ENCODE measurements at places on chromosomes 12 and 14.

DNA sequence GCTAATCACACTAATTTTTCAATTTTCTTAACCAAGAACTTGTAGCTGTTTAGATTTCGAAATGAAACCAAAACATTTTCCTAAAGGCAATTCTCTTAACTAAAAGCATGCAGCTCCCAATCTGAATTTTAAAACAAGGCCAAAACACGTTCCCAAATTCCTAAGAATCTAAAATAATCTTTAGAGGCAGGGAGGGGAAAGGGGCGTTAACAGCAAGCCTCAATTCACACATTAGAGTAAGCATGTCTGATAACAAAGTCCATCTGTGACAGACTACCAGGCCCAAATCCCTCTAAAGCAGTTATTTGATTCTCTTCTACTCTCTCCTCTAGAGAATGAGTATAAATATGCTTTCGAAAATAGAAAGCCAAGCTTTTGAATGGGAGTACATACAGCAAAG is 754 bp downstream of the ATG14 start:
- no peak for DNase-seq

DNA sequence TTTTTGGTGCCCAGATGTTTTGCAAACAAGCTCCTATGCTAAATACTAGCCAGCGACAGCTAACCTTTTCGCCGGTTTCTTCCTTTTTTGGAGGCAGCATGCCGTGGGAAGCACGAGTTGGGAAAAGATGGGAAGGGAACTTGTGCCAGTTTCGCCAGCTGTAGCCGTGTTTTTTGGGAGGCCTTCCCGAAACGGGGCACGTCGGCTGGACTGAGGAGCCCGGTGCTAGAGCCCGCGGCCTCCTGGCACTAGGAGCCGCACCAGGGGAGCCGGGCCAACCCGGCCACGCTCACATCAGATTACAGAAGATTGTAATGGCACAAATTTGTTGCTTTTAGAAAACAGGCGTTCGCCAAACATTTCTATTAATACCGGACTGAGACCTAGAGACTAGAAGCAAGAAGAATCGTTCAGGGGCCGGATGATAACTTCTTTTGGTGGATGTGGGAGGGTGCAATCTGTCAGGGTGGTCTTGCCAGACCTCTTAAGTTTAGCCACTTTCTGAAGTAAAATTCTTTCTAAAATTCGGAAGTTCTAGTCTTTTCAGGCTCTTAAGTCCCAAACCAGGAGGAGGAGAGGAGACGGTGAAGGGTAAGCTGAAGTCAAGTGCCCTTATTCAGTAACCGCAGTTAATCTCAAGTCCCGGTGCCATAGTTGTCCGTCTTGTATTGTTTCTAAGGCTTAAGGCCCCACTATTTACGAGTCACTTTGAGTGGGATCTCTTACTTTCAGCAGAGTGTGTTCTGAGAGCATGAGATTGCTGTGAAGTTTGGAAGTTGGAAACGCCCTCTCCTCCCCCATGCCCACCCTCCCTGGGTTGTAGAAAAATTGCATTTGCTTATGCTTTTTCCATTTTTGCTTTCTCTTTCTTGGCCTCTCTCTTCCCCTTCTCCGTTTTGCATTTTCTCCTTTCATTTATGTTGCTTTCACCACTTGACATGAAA is 1.3 kb downstream of the RASSF3 start:
- DNase-seq: peak; percentile 46

DNA sequence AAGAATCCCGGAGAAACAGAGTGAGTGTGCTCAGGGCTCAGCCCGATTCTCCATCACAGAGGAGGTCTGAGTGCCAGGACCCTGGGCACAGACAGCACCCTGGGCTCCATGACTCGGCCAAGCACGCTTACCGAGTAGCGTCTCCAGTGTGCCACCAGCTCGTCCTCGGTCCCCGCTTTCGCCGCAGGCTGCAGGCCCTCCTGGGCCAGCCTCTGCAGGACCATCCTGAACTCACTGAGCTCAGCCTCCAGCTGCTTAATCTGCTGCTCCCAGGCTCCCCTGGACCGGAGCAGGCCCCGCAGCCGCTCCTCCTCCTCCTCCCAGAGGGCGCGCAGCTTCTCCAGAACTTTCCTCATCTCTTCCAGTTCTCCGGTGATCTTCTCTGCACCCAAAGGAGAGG is 61.2 kb downstream of the SYNE3 start:
- no peak for DNase-seq

GRCh38 chr14:102939820-102940561 is 17.5 kb downstream of the AMN start:
- no peak for DNase-seq

GRCh38 chr14:32407130-32407529 is 78.0 kb downstream of the AKAP6 start:
- no peak for DNase-seq

- DNase-seq: no peak
These were observed 692.3 kb downstream of the C12orf50 start for GRCh38 chr12:87336814-87337336.

DNA sequence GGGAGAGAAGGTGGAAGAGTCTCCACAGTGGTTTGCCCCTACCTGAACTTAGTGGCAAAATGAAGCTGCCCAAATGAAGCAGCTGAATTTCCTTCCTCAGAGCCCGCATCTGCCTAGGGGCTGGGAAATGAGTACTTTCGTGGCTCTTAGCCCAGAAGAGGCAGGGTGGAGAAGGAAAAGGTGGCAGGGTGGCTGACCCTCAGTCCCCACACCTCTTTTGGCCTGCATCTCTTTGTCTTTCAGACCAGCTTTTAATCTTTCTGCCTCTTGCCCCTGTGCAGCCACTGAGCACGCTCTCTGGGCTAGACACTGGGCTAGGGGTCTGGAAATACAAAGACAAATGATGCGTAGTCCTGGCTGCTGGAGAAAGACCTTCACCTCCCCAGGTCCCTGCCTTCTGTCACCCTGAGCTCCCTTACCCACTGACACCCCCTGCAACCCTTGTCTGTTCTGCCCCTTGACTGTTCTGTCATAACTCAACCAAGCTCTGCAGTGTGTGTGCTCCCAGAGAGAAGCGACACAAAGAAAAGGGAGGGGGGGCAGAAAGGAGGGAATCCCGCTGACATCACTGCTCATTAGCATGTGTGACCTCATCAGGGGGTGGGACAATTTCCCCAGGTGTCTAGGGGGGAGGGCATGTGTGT is 371 bp upstream of the REM2 start:
- DNase-seq: no peak

DNA sequence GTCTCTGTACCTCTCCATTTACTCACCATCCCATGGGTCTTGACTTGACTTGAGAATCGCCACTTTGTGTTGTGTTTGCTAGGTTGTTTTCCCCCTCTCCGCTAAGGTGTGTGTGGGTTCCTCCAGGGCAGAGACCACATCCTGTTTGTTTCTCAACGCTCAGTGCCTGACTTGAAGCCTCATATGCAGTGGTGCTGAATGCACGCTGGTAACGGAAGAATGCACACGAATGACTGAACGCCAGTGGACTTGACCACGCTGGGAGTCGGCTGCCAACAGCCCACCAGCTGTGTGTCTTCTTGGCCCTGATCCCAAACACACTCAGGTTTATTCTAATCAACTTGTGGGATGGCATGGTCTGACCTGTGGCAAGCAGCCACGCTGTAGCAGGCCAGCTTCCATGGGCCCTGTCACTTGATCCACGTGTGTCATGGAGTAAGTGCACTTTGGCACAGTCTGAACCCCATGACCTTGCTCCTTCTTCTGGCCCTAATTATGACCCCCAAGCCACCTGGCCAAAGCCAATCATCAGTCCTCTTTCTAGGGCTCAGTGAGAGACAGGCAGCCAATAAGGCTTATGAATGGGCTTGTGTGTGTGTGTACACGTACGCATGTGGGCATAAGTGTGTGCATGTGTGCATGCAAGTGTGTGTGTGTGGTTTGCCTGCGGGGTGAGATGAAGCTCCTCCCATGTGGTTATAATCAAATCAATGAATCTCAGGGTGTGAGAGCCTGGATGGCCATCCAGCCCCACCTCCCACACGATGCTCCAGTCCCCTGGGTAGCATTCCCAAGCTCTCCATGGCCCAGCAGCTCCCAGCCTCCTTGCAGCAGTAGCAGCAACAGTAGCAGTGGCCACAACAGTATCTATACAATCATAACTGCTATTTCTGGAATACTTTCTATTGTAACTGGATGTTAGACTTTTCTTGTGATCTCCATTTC is 6.4 kb upstream of the TC2N start:
- DNase-seq: no peak

DNA sequence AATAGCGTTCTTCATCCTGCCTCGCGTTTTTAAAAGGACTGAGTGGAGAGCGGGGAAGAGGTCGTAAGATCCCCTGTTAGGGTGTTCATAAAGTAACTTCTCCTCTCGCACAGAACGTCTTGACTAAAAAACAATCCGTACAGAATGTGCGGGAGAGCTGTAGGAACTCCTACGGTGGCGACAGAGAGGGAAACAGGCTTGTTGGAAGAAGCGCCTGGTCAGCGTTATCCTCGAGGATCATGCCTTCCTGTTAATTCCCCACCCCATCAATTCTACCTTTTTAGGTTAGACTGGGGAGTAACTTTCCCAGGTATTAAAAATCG is 399 bp upstream of the WASHC4 start:
- DNase-seq: no peak

GRCh38 chr12:82620917-82621316 is 65.8 kb upstream of the TMTC2 start:
- DNase-seq: no peak

DNA sequence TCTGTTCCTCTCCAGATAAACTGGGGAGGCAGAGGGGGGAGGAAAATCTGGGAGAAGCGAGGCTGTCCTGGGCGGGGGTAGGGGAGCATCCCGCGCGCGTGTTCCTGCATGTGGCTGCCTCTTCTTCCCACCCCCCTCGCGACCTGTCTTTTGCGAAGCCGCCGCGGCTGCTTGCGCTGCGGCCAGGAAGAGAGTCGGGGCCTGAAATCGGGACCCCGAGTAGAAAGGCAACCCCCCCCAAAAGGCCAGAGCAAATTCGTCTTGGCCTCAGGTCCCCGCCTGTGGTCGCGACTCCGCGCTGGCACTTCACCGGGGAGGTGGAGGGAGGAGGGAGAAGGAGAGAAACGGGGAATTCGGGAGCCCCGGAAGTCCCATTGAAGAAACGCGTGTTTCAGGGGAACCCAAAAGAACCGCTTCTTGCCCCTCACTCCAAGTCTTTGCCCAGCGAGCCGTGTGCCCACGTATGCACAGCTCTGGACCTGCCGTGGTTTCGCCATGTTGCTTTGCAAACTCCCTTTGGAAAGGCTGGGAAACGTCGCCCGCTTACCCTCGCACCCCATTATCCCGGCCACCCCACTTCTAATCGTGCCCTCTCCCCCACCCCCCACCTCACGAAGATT is 944 bp downstream of the CCND2 start:
- DNase-seq: no peak

GRCh38 chr12:19847294-19848059 is 408.2 kb downstream of the AEBP2 start:
- DNase-seq: no peak

- no peak for DNase-seq
These were observed 30.3 kb downstream of the CKB start for GRCh38 chr14:103492156-103492925.

- no peak for DNase-seq
These were observed 17.0 kb downstream of the TPCN1 start for GRCh38 chr12:113238309-113238708.

- no peak for DNase-seq
These were observed 9.0 kb upstream of the HOXC6 start for GRCh38 chr12:54019091-54019811.

GRCh38 chr14:85533023-85533860 is 3.3 kb downstream of the FLRT2 start:
- DNase-seq: no peak

DNA sequence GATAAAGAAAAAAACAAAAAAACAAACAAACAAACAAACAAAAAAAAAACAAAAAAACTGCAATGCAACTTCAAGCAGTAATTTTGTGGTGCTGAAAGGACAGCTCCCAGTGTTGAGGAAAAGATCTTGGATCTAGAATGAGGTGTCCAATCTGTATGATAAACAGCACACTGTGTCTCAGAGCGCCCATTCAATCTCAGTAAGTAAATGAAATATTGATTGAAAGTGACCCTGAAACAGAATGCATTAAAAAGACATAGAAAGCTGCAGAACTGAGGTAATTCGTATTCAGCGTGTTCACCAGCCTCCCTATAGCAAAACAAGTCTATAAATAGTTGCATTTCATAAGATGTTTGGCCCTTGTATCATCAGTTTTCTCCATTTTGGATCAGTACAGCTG is 153.0 kb downstream of the NOVA1 start:
- DNase-seq: no peak

DNA sequence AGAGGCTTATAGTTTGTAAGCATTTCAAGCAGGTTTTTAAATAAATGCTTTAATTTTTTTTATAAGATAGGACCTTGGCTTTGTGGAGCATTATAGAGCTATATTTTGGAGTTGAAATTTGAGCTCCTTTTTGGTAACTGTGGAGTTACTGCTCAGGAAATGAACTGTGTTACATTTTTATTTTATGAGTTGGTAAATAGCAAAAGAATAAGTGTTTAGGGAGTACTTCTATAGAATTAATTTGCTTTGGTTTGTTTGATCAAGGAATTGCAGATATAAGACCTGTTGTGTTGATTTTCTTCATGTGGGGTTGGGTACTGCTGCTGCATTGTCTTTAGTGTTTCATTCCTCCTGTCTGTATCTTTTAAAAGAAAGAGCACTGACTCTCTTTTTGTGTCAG is 3.5 kb downstream of the ATP2A2 start:
- no peak for DNase-seq

DNA sequence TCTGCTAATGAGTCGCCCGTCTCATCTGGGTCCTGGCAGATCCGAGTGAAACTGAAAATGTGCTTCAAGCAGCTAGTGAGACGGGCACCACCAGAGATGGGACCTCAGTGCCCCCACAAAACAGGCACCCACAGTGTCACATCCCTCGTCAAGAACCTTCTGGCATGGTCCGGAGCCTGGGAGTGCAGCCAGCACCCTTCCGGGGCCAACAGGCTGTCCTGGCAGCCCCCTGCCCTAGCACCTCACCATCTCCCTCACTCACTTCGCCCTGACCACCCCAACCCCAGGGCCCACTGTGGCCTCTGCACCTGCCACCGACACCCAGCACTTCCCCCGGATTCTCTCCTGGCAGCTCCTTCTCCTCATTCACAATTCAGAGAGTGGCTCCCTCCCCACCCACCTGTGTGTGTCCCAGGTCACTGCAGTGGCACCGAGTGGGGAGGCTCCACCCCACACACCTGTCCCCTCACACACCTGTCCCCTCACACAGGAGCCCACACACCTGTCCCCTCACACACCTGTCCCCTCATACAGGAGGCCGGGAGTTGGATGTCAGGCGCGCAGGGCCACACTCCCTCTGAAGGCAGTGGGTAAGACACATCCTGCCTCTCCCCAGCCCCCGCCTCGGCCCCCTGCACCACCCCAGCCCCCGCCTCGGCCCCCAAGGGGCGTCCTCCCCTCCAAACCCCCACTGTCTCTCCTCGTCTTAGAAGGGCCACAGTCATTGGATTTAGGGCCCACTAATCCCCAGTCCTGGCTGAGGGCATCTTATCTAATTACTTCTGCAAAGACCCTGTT is 7.9 kb downstream of the GALNT9 start:
- no peak for DNase-seq

GRCh38 chr14:38199739-38200138 is 8.0 kb upstream of the SSTR1 start:
- no peak for DNase-seq

DNA sequence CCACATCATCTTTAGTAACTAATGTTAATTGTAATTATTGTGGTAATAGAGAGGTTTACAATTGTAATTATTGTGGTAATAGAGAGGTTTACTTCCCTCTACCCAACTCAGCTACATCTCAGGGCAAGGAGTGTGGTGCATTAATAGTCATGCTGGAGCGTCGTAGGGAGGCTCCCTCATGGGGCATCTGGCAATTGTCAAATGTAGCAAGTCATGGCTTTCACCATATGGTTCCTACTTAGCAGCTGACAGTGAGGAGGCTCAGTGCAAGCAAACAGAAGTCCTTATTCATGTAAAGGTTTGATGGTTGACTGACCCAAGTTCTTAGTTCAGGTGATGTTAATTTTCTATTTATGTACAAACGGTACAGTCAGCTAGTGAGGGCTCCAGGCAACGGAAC is 1012.0 kb downstream of the FLRT2 start:
- no peak for DNase-seq
